ENCODE measurements at places on chromosomes 4 and X.

- no peak for DNase-seq
Measured at GRCh38 chr4:76511947-76512346, 76.9 kb downstream of the SHROOM3 start.

- DNase-seq, result no peak
Measured at GRCh38 chr4:18684932-18685331, 663.4 kb upstream of the LCORL start.

GRCh38 chrX:6199486-6199885 lies 29.2 kb downstream of the NLGN4X start:
- DNase-seq, result no peak

DNA sequence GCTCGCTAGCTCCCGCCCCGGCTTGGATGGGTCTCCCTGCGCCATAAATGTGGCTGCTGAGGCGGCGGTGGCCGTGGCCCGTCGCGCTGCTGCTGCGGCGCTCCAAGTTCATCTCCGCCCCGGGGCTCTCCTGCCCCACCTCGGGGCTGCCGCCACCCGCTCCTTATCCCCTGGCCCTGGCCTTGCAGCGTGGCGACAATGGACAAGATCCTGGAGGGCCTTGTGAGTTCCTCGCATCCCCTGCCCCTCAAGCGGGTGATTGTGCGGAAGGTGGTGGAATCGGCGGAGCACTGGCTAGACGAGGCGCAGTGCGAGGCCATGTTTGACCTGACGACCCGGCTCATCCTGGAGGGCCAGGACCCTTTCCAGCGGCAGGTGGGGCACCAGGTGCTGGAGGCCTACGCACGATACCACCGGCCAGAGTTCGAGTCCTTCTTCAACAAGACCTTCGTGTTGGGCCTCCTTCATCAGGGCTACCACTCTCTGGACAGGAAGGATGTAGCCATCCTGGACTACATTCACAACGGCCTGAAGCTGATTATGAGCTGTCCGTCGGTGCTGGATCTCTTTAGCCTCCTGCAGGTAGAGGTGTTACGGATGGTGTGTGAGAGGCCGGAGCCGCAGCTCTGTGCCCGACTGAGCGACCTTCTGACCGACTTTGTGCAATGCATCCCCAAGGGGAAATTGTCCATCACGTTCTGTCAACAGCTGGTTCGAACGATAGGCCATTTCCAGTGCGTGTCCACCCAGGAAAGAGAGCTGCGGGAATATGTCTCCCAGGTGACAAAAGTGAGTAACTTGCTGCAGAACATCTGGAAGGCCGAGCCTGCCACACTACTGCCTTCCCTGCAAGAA lies 763 bp downstream of the USP38 start:
- DNase-seq, result peak; percentile 46

Data from left colon (tissue), 2 donors.